ENCODE measurements at places on chromosomes 13 and 19.

DNA sequence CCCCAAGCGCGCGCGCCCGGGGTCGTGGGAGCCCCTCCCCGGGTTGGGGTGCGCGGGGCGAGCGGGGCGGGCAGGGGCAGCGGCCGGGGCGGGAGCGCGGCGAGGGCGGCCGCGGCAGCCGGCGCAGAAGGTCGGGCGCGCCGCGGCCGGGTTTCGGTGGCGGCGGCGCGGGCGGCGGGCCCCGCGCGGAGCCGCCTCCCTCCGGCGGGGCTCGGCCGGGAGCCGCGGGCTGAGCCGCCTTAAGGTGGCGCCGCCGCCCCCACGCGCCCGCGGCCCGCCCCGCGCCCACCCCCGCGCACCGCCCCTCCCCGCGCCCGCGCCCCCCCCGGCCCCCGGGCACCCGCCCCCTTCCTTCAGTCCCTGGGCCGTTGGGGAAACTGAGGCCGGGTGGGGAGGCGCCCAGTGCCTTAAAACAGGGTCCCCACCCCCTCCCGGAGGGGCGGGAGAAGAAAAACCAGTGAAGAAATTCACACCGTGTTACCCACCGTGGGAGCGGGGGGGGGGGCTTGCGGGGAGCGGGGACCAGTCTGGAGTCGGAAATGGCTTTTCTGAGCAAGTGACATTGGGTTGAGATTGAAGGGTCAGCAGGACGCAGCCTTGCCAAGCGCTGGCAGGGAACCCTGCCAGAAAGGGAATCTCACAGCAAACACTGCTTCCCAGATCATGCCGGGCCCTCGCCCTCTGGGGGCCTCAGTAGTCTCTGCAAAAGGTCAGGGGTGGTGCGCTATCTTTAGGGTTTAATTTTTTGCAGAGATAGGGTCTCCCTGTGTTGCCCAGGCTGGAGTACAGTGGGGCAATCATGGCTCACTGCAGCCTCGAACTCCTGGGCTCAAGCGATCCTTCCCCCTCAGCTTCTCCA, at the start of gene TLE2:
Gene TLE2 (minus strand): TSS at position 216 of the 859 bp plus-strand sequence. CDS start 376 bp downstream, outside the sequence.
- no peak for DNase-seq

GRCh38 chr13:85976242-85976641, 177.0 kb upstream of the SLITRK6 start:
- DNase-seq: no peak

GRCh38 chr13:77028202-77028601, 1.2 kb upstream of the FBXL3 start:
- DNase-seq: no peak

GRCh38 chr13:68304286-68304893, 1074.3 kb upstream of the PCDH9 start:
- no peak for DNase-seq

DNA sequence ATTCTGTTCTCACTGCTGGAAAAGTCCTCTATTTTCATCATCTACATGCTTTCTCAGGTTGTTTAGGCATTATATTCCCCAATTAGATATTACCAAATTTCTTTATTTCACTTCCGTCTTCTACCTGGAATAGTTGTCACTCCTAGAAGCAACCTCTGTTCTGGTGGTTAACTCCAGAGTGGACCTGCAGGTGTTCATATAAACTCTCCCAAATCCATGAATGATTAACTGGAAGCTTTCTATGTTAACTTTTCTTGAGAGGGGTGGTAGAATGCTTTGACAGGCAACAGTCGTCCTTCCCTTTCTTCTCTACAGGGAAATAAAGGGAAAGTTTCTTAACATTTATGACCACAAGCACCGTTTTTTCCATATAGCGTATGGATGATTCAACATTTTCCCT, 48.4 kb upstream of the UFM1 start:
- DNase-seq: no peak

All from stimulated activated CD4-positive, alpha-beta T cell treated with anti-CD3 and anti-CD28 coated beads, Interleukin-2, amount 100 ng/mL, for 48 hours (primary cell).